ENCODE measurements at places on chromosomes 5 and 9.

DNA sequence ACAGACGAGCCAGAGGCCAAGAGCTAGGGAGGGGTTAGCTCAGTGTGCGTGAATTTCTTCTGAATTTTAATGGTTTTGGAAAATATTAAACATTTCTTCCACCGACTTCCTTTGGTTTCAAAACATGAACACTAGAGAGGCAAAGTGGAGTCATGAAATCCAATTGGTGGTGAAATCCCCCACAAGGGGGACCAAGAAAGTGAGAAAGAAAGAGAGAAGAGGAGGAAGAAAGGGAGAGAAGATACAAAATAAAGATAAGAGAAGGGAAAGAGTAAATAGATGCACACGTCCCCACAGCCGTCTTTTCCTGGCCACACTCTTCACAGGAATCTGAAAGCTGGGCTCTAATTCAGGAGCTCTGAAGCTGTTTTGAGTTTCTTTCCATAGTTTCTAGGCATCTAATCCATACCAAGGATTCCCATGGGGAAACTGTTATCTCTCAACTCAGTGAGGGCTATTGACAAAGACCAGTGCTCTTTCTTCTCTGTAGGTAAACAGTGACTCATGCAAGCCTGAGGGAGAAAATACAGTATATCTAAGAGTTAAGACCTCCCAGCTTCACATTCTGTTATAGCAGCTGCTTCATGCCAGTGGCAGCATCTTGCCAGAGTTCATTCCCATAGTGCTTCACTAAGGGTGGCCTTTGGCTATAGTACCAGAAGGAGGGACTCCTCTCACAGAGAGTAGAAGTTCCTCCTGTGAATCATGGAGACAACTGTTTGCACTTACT, 115.8 kb upstream of the LIFR start:
- DNase-seq = no peak

- DNase-seq = no peak
These were observed 2025.5 kb upstream of the NUDT12 start for GRCh38 chr5:105587963-105588662.

DNA sequence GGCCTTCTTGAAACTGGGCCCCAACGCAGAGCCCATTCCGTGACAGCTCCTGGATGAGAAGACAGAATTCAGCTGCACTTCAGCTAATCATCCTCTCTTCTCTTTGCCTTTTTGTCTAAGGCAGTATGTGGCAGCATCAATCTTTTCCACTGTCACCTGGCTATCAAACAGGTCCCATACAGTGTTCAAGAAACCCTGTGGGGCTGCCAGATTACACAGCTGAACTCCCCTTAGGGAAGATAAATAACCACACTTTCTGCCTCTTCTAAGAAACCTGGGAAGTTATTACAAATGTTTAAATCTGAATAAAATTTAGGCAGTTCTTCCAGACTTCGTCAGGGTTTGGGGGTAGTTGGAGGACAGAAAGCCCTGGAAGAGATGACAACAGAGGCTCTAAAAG, 61.0 kb downstream of the SPEF2 start:
- no peak for DNase-seq

DNA sequence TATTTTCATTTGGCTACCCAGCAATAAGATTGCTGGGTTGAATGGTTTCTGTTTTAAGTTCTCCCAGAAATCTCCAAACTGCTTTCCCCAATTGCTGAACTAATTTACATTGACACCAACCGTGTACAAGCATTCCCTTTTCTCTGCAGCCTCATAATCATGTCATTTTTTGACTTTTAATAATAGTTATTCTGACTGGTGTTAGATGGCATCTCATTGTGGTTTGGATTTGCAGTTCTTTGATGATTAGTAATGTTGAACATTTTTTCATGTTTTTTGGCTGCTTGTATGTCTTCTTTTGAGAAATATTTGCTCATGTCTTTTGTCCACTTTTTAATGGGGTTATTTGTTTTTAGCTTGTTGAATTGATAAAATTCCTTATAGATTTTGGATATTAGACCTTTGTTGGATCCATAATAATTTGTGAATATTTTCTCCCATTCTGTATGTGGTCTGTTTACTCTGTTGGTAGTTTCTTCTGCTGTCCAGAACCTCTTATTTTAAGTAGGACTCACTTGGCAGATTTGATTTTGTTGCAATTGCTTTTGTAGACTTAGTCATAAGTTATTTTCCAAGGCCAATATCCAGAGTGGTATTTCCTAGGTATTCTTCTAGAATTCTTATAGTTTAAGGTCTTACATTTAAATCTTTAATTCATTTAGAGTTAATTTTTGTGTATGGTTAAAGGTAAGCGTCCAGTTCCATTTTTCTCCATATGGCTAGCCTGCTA, 793.7 kb downstream of the BRINP1 start:
- DNase-seq = no peak
